ENCODE measurements at places on chromosomes 12 and 14. TPM values are rescaled to one million over a fixed set of nuclear protein-coding genes. Genes with fewer than 3 reads are reported as not detected.

- H3K4me1 ChIP-seq, result no peaks in the 10 kb centered on the region
- H3K36me3 ChIP-seq, result no peaks in the 10 kb centered on the region
- H3K4me3 ChIP-seq, result no peak overlapping the region
Measured at GRCh38 chr12:5210923-5211290, 167.2 kb downstream of the KCNA5 start.

- no peaks in the 10 kb centered on the region for H3K27me3 ChIP-seq
- no peaks in the 10 kb centered on the region for H3K4me1 ChIP-seq
- peak; percentile 75 for DNase-seq
- no peak within 1 kb of the TSS for H3K4me3 ChIP-seq
- H3K36me3 ChIP-seq, result no peaks in the 10 kb centered on the region
- no peak within 1 kb of the TSS for H3K27ac ChIP-seq
Measured at GRCh38 chr14:73591690-73592449, at the start of gene ACOT4. TSS of gene ACOT4 (plus strand) at chr14:73591873. CDS start at chr14:73591960, 87 bp downstream.

DNA sequence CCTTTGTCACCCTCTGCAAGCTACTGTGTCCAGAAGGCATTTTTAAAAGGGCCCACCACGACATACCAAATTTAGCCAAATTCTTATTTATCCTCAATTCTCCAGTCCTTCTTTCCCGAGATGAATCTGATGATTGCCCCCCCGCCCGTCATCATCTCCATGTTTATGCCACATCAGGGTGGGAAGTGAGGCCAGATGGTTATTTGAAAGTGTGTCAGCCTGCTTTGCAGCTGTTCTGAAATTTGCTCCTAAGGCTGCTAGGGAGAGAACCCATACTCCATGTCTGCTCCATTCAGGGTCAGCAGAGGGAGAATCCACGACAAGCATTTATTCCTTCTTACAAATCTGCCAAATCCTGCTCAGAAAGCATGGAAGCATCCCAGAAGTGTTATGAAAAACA is 337.8 kb downstream of the ADAMTS20 start:
- H3K27me3 ChIP-seq, result peaks cover 1% of the 10 kb centered on the region
- H3K4me1 ChIP-seq, result no peaks in the 10 kb centered on the region
- no peak for DNase-seq
- no peak overlapping the region for H3K4me3 ChIP-seq

- no peak overlapping the region for H3K27ac ChIP-seq
- H3K4me1 ChIP-seq, result no peaks in the 10 kb centered on the region
- H3K4me3 ChIP-seq, result peak overlapping the region; percentile 16
- no peaks in the 10 kb centered on the region for H3K36me3 ChIP-seq
- no peak for DNase-seq
Measured at GRCh38 chr12:14394317-14395073, 29.0 kb downstream of the ATF7IP start.

DNA sequence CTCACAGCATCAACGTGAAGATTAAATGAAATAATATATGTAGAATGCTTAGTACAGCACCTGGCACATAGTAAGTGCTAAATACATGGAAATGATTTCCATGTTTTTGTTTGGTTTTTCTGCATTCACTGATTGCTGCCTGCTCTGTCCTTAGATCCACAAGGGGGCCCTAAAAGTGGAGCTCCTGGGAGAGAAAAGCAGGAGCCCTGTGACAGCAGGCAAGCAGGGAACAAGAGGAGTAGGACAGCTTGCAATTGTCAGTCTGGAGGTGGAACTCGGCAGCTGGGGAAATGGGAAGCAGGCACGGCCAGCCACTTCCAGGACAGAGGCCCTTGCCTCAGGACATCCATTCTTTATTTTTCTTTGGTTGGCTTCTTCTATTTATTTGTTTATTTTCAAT is 292.9 kb downstream of the BMP4 start:
- no peaks in the 10 kb centered on the region for H3K4me1 ChIP-seq
- no peak overlapping the region for H3K27ac ChIP-seq
- no peaks in the 10 kb centered on the region for H3K36me3 ChIP-seq
- no peak for DNase-seq
- H3K27me3 ChIP-seq, result no peaks in the 10 kb centered on the region
- no peak overlapping the region for H3K4me3 ChIP-seq

GRCh38 chr14:81980601-81981306 is 447.1 kb upstream of the SEL1L start:
- no peak overlapping the region for H3K4me3 ChIP-seq
- H3K4me1 ChIP-seq, result no peaks in the 10 kb centered on the region
- no peak for DNase-seq
- no peaks in the 10 kb centered on the region for H3K36me3 ChIP-seq

GRCh38 chr12:92987846-92988621 is 58.9 kb upstream of the EEA1 start:
- DNase-seq, result peak; percentile 64
- H3K27me3 ChIP-seq, result no peaks in the 10 kb centered on the region
- no peaks in the 10 kb centered on the region for H3K36me3 ChIP-seq
- no peaks in the 10 kb centered on the region for H3K4me1 ChIP-seq

DNA sequence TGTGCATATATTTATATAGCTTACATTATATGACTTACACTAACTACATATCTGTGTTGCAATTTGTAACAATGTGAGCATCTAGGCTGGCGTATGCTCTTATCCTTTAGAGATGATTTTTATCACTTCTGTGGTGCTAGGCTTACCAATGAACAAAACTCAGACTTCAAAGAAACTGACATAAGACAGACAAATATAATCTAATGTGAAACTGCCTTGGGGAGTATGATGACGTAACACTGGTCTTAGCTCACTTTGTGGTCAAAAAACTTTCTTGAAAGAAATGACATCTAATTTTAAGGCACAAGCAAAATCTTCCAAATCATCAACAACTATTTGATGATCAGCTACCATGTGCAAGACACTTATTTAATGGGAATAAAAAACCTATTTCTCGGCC is 50.0 kb downstream of the SOX5 start:
- no peaks in the 10 kb centered on the region for H3K27me3 ChIP-seq
- H3K4me3 ChIP-seq, result no peak overlapping the region
- no peaks in the 10 kb centered on the region for H3K36me3 ChIP-seq
- H3K4me1 ChIP-seq, result no peaks in the 10 kb centered on the region

GRCh38 chr12:31874961-31875608 is 84.1 kb upstream of the RESF1 start:
- no peaks in the 10 kb centered on the region for H3K4me1 ChIP-seq
- no peak overlapping the region for H3K4me3 ChIP-seq
- H3K27me3 ChIP-seq, result no peaks in the 10 kb centered on the region
- H3K36me3 ChIP-seq, result no peaks in the 10 kb centered on the region
- DNase-seq, result peak; percentile 76

The MMP19 gene
- total RNA-seq, result 26.4 TPM

The DACT1 gene
- 43.6 TPM for total RNA-seq
